Activated CD4-positive, alpha-beta memory T cell treated with anti-CD3 and anti-CD28 coated beads for 36 hours (primary cell): ENCODE measurements at places on chromosomes 1 and 21.

- no peak for DNase-seq
These were observed 47.9 kb upstream of the NUF2 start for GRCh38 chr1:163273766-163274441.

GRCh38 chr1:102472520-102472919 lies 475.8 kb upstream of the OLFM3 start:
- no peak for DNase-seq

DNA sequence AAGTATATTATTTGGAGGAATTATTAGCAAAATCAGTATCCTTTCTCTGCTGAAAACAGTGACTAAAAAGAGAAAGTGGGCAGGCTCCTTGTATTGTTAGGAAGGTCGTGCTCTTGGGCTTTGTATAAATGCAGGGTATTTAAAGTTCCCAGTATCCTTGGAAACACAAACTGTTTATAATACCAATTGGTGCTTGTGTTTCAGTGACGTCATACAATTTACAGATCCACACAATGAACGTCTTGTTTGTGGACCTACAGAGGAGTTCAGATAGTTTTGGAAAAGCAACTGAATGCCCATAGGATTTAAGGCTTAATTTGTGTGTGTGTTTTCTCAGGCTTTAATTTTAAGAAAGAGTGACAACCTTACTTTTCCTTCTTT lies 168.2 kb downstream of the RASAL2 start:
- DNase-seq = no peak

DNA sequence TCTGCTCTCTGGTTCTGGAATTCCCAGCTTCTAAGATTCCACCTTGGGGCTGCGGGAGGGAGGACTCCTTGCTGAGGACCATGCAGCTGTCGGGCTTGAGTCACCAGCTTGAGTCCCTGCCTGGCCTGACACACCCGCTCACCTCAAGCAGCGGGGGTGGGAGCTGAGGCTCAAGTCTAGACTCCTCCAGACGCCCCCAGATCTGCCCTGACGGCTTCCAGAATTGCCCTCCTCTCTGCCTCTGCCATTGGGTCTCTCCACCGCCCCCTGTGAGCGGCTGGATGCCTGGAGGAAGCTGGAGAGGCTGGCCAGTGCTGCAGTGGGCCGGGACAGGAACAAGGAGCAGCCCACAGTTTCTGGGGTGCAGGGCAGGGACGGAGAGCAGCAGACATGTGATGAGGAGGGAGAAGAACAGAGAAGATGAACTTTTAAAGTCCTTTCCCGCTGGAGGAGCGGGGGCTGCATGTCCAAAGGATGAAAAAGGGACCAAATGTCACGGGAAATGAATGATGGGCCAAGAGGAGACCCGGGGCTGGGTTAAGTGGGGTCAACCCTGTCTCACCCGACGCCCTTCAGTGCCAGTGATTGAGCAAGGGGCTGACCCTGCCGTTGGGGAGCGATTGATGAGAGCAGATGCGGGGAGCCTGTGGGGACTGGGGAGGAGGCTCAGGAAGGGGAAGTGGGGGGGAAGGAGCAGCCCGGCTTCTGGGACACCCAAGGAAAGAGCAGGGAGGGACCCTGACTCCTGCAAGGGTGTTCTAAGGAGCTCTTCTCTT lies 13.5 kb downstream of the CRABP2 start:
- no peak for DNase-seq

DNA sequence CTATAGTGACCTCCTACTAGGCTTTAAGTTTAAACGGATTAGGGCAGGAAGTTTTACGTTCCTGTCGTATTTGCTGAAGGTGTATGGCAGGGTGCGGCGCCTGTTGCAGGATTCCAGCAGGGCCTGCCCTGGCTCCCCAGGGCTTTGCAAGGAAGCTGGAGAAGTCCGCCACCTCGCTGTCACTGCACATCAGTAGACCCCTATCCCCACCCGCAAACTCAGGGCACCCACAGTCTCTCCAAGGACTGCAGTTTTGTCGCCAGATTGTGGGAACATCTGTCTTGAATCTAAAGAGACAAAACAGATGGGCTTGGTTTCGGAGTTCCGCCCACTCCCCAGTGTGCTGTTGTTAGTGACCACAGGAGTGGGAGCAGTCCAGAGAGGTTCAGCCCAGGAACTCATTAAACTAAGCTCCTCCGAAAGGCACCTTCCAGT lies 110.8 kb downstream of the CDC7 start:
- DNase-seq = no peak

- DNase-seq = no peak
These were observed 25.8 kb upstream of the MGST3 start for GRCh38 chr1:165605246-165605645.

- peak; percentile 32 for DNase-seq
These were observed 14.2 kb upstream of the MYOM3 start for GRCh38 chr1:24126018-24126671.

- DNase-seq = no peak
These were observed 8.0 kb downstream of the TNFRSF9 start for GRCh38 chr1:7932524-7933138.

DNA sequence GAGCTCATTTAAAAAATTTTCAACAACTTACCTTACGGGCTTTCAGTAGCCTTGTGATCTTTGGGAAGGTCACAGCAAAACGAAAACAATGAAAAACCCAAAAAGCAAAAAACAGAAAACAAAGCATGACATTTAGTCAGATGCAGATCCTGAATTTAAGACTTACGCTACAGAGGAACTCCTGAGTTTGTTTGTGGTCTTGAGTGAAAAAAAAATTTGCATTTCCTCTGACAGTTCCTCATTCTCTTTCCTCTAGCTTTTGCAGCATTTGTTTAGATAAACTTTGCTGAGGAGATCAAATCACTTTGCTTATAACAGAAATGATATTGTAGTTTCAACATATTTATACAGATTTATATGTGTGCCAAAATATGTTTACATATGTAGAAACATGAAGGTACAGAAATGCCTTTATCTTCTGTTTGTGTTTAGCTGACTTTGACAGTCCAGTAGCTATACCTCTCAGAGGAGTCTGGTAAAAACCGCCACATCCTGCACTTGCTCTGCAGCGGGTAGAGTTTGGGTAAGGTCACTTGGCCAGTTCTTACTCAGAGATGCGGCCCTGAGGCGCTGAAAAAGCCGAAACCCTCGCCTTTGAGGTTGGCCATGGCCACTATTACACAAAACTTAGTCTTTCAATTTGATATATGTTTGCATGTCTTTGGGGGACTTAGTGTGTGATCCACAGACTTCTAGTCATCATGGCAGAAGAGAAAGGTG lies 142.5 kb downstream of the TNR start:
- DNase-seq = peak; percentile 11

GRCh38 chr1:214017191-214017982 lies 29.6 kb downstream of the PROX1 start:
- no peak for DNase-seq

DNA sequence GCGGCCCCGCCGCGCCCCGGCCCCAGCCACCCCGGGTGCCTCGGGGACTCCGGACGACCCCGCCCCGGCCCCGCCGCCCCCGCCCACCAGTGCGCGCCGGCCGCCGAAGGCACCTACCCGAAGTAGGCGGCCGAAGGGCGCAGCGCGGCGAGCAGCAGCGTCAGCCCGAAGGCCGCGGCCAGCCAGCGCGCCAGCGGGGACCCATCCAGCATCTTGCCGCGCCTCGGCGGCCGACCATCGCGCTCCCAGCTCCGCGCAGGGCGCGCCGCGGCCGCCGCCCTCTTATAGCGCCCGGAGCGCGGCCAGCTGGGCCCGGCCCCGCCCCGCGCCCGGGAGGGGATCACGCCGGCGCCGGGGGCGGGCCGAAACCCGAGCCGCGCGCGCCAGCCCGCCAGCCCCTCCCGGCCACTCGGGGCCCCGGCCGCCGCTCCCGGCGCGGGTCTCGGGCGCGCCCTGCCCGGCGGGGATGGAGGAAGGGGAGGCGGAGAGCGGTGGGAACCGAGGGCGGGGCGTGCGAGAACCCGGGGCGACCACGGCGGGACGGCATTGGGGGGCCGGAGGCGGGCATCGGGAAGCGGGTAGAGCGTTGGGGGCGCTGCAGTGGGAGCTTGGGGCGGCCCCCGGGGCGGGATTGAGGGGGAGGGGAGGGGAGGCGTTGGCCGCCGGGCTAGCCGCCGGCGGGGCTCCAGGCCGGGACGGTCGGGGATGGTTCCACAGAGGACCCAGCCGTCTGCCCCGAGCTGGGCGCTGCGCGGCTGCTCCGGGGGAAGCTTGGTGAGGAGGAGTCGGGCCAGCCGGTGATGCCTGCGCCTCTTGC lies at the start of gene WNT9A:
TSS of gene WNT9A (minus strand) at position 257 of the 817 bp plus-strand sequence. CDS start at position 212, 45 bp downstream.
- DNase-seq = no peak
